ENCODE measurements at places on chromosomes 1 and 21. TPM values are rescaled to one million over a fixed set of nuclear protein-coding genes. Genes with fewer than 3 reads are reported as not detected.

- DNase-seq = no peak
These were observed 41.4 kb upstream of the PLA2G2C start for GRCh38 chr1:20227704-20228103.

Gene PLEKHG5
- 13.5 TPM for total RNA-seq

- DNase-seq = no peak
These were observed 3.4 kb downstream of the PTTG1IP start for GRCh38 chr21:44869781-44870747.

DNA sequence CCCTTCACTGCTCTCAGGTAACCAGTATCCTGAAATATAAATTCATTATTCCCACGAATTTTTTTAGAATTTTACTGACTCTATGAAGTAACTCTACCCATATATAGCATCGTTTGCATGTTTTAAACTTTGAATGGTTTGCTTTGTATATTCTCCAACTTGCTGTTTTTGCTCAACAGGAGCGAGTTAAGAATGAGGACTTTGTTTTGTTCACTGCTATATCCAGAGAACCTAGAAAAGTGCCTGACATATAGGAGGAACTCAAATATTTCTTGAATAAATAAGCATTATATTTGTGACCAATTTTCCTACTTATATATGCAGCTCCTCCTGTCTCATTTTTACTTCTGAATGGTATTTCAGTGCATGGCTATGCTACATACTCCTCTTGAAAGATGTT, 43.4 kb downstream of the NUF2 start:
- no peak for DNase-seq

DNA sequence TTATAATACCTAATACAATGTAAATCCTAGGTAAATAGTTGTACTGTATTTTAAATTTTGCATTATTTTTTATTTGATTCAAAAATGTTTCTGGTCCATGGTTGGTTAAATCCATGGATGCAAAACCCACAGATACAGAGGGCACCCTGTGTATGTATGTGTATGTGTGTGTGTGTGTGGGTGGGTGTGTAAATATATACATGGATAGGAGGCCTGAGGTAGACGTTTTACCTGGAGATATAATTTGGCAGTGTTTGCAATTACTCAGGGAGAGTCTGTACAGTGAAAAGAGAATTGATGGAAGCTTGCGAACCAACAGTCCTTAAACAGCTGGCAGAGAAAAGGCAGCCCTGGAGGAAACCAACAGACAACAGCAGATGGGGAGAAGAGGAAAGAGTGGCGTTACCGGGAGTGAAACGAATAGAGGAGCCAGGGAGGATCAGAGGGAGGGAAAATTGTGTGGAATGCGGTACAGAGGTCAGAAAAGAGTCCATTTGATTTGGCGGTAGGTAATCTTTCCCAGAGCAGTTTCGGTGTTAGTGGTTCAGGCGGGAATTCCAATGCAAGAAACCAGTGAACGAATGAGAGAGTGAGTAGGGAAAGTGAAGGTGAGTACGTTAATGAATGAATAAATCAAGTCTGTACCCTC, 47.9 kb upstream of the NBL1 start:
- DNase-seq = no peak

Gene SPRR2B
- total RNA-seq = not detected

DNA sequence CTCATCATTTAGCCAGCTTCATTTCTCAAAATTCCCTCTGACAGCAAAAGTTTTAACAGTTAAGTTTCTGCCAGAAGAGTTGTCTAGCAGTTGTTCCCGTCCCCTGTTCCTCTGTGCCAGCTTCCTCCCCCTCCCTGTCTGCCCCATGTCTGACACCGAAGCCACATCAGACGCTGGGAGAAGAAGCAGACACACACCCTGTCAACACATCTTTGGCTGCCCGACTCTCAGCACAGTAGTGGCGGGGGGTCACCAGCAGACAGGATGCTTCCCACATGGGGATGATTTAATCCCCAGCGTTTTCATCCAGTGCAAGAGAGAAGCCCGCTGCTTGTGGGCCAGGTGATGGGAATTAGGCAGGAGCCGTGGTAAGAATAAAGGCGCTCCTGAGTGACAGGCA, 379.4 kb upstream of the RUNX1 start:
- no peak for DNase-seq

GRCh38 chr1:217747156-217747769, 116.1 kb downstream of the SPATA17 start:
- DNase-seq = no peak

- DNase-seq = no peak
These were observed 14.2 kb downstream of the FCGR2B start for GRCh38 chr1:161676958-161677689.

Gene PPIAL4G
- not detected for total RNA-seq

Gene PGLYRP4
- total RNA-seq = not detected

Gene IL19
- not detected for total RNA-seq

GRCh38 chr1:4584449-4584848, 70.0 kb upstream of the AJAP1 start:
- DNase-seq = no peak

- DNase-seq = no peak
These were observed 28.5 kb downstream of the NIBAN1 start for GRCh38 chr1:184945678-184946412.

Gene LAMTOR5
- 26.5 TPM for total RNA-seq

GRCh38 chr1:201751872-201752271, 77.1 kb upstream of the IPO9 start:
- no peak for DNase-seq

DNA sequence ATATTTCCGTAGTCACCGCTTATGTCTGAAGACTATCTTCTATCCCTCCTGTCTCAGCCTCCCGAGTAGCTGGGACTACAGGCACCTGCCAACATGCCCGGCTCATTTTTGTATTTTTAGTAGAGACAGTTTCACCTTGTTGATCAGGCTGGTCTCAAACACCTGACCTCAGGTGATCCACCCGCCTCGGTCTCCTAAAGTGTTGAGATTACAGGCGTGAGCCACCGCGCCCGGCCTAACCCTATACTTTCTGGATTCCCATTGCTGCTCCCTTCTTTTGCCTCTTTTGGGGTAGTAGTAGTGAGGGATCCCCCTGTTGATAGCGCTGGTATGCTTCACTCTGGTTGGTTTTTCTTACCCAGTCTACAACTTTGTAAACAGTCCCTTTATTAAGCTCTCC, 5.7 kb upstream of the SYF2 start:
- DNase-seq = no peak

Gene KRTAP13-2
- total RNA-seq = not detected

- DNase-seq = no peak
These were observed 47.5 kb downstream of the CBS start for GRCh38 chr21:43027846-43028731.

GRCh38 chr1:175307160-175307559, 114.6 kb upstream of the KIAA0040 start:
- DNase-seq = no peak

Gene RXRG
- 6.1 TPM for total RNA-seq

GRCh38 chr1:212722270-212722957, 22.8 kb upstream of the BATF3 start:
- no peak for DNase-seq

Gene ANKRD45
- total RNA-seq = 1.4 TPM

- no peak for DNase-seq
These were observed 66.1 kb downstream of the TTC3 start for GRCh38 chr21:37139154-37139553.

GRCh38 chr1:192171123-192171522, 12.9 kb downstream of the RGS18 start:
- no peak for DNase-seq

Gene IFNLR1
- total RNA-seq = 5.2 TPM

Gene RGS1
- total RNA-seq = 52.0 TPM

DNA sequence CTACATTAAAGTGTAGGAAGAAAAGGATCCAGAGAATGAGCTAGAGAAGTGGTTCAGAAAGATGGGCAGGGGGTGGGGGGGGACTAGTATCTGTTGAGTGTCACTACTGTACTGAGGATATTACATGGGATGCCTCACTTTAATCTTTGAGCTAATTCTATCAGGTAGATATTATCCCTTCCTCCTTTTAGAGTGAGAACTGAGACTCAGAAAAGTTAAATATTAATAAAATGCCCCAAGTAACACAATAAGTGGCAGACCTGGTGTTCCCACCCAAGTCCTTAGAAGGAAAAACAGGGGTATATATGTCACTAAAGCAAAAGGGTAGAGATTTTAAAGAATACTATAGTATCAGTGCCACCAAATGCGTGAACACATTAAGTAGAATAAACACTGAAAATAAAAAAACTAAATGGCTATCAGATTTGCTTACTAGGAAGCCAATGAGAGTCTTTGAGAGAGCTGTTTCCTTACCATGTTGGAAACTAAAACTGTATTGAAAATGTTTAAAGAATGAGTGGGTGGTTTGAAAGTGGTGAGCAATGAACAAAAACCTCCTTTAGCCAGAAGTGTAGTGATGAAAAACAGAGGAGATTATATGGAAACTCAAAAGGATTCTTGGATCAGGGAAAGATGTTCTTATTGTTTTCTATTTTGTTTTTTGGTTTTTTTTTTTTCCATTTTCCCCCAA, 230.8 kb downstream of the BARHL2 start:
- DNase-seq = no peak

Gene SLC35F3
- 0.30 TPM for total RNA-seq

GRCh38 chr21:43819511-43820405, 30.4 kb downstream of the RRP1 start:
- peak; percentile 46 for DNase-seq

GRCh38 chr1:110464340-110464739, 13.4 kb downstream of the PROK1 start:
- no peak for DNase-seq

Gene TMEM82
- not detected for total RNA-seq

- DNase-seq = no peak
These were observed 52.5 kb upstream of the BOLA1 start for GRCh38 chr1:149846593-149847466.

GRCh38 chr1:27601321-27601770, 2.6 kb downstream of the AHDC1 start:
- DNase-seq = no peak

Gene AADACL4
- total RNA-seq = not detected

DNA sequence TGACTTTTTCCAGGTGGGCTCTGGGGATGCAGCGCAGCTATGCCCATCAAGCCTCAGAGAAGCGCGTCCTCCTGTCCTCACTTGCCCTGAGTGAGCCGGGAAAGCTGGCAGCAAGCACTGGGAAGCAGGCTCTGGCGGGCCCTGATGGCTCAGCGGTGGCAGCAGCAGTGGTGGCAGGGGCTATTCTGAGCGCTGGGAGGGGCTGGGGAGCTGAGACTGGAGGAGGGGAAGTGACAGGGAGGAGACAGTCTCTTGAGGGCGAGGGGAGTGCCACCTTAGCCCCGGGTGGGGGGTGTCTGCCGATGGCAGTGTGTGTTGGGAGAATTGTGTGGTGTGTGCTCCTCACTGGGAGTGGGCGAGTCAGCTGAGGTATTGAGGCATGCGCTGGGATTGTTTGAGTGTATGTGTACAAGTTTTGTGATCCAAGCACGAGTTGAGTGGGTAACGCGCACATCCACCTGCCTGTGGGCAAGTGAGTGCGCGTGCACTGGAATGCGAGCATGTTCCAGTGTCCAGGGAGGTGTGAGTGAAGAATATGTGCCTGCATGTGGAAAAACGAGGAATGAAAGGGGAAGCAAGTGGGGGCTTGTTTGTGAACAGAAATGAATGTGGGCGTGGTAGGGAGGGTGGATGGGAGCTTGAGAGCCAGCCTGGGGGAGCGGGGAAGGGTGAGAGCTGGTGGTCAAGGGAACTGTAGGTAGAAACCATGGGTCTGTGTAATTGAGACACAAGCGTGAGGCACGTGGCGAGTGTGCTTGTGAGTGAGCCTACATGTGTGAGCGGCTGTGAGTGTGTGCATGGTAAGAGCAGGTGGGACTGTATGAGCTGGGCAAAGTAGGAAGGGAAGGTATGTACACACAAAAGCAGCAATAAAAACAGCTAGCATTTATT, 2.9 kb upstream of the FOXO6 start:
- DNase-seq = peak; percentile 21

Gene CFAP107
- total RNA-seq = 1.3 TPM

- peak; percentile 73 for DNase-seq
These were observed 10.7 kb downstream of the DCST2 start for GRCh38 chr1:155022927-155023236.

Gene EPHA8
- total RNA-seq = not detected

DNA sequence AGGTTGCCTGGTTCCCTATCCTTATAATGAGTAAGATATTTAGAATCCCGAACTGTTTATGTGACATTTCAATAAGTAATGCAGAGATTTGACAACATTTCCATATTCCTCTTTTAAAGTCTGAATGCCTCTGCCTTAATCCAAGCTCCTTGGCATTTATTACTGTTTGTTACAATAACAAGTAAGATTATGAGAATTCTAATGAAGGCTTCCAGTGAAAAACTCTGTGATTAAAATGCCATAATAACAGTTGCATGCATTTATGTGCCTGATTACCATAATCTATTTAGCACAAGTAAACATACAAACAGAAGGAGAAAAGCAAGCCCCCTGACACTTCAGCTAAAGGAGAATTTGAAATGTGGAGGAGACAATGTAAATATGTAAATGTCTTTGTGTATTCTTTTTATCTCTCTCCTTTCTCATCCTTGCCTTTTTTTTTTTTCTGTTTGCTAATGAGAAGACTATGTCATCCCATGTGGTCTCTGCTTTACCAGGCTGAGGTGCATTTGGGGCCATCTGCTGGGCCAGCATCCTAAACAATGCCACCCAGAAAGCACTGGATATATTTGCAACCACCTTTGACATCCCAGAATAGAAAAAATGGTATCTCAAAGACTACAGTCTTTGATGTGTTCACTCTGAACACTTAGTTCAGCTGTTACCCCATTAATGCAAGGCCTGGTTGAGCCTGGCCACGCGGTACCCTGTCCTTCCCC, 17.2 kb upstream of the OLIG2 start:
- DNase-seq = no peak

DNA sequence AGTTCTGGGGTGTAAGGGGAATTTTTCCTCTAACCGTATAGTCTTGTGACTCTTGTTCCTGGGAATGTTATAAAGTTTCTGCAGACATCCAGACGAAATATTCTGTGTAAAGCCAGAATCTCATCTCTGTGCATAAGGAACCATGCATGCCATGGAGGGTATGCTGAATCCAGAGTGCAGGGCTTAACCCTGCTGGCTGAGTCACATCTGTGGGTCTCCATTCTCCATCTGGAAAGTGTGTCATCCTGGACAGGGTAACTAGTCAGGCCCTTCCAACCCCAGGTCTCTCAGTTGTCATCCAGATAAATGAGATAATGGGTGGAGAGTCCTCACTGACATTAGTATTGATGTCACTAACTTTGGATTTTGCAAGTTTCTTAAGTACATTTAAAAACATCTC, 48.8 kb downstream of the ATP5PO start:
- DNase-seq = no peak

- DNase-seq = no peak
These were observed 322.1 kb upstream of the LYPLAL1 start for GRCh38 chr1:218851586-218851985.

GRCh38 chr1:187862506-187862905, 1033.8 kb downstream of the PLA2G4A start:
- no peak for DNase-seq

Gene APOBEC4
- total RNA-seq = 2.9 TPM

Gene CSMD2
- total RNA-seq = 1.0 TPM

Gene LCE1E
- total RNA-seq = not detected

DNA sequence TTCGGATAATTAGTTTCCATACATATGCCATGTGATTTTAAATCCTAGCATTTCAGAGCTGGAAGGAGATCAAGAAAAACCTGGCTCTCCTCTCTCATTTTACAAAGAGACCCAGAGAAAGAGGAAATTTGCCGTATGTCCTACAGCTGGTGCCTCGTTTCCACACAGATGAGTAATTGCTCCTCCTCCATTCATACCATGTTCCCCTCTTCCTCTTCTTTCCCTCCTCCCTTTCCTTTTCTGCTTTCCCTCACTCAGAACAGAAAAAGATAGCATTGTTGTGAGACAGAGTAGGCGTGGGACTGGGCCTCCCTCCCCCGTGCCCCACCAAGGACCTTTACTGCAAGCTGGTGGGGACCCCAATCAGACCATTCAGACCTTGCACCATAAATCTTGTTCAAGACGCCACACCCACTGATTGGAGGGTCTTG, 13.7 kb upstream of the SLC44A3 start:
- no peak for DNase-seq

All from upper lobe of left lung (tissue), 6 donors.